Activated naive CD4-positive, alpha-beta T cell treated with anti-CD3 and anti-CD28 coated beads for 36 hours (primary cell): ENCODE measurements at places on chromosomes 1 and 21. TPM values are rescaled to one million over a fixed set of nuclear protein-coding genes. Genes with fewer than 3 reads are reported as not detected.

SNAPIN gene
- 26.2 TPM for total RNA-seq

DNA sequence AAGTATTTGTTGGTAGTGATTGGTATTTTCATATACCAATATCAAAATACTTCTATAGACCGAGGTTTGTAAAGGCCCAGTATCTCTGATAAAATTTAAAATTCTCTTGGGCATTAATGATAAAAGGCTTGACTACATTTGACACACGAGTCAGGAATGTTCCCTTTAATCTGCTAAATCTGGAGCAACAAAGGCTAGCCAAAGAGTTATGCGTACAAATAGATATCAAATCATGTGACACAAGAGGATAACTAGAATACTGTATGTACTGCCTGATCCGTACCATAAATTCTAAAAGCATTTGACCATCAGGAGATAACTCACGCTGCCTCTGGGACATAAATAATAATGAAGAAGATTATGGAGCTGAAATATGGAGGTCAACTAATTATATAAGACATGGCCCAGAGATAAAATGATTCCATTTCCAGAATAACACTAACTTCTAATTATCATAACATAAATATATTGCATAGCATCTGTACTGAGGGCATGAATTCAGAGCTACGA is 64.2 kb upstream of the SH3GLB1 start:
- no peak overlapping the region for H3K4me3 ChIP-seq
- DNase-seq: no peak
- peaks cover 3% of the 10 kb centered on the region for H3K27me3 ChIP-seq
- H3K27ac ChIP-seq: no peak overlapping the region

DNA sequence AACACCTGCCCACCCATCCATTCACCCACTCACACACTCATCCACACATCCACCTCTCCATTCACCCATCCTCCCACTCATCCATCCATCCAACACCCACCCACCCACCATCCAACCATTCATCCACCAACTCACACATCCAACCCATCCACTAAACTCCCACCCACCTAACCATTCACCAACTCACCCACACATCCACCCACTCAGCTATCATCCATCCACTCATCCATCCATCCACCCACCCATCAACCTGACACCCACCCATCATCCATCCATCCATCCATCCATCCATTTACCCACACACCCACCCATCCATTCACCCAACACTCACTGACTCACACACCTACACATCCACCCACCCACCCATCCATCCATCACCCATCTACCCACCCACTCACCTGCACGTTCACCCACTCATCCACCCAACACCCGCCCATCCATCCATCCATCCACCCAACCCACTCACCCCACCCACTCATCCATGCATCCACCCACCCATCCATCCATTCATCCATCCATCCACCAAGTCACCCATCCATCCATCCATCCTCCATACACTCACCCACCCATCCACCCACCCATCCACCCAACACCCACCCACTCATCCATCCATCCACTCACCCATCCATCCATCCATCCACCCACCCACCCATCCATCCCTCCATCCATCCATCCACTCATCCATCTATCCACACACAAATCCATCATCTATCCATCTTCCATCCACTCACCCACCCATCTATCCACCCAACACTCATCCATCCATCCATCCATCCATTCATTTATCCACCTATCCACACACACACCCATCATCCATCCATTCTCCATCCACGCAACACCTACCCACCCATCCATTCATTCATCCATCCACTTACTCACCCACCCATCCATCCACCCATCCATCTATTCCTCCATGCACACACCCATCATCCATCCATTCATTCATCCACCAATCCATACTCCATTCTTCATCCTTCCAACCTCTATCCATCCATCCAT is 17.4 kb upstream of the PRDM16 start:
- DNase-seq: no peak
- no peaks in the 10 kb centered on the region for H3K4me1 ChIP-seq
- no peaks in the 10 kb centered on the region for H3K36me3 ChIP-seq
- peaks cover 3% of the 10 kb centered on the region for H3K27me3 ChIP-seq
- H3K27ac ChIP-seq: no peak overlapping the region

GRCh38 chr21:17668479-17669140 is 55.9 kb upstream of the BTG3 start:
- peaks cover 3% of the 10 kb centered on the region for H3K4me1 ChIP-seq
- H3K27ac ChIP-seq: no peak overlapping the region
- H3K4me3 ChIP-seq: no peak overlapping the region
- peaks cover 4% of the 10 kb centered on the region for H3K27me3 ChIP-seq
- no peak for DNase-seq
- H3K36me3 ChIP-seq: no peaks in the 10 kb centered on the region

RPAP2 gene
- total RNA-seq: 21.9 TPM
